Fibroblast of lung (primary cell): ENCODE measurements at places on chromosomes 1 and 21. TPM values are rescaled to one million over a fixed set of nuclear protein-coding genes. Genes with fewer than 3 reads are reported as not detected.

DNA sequence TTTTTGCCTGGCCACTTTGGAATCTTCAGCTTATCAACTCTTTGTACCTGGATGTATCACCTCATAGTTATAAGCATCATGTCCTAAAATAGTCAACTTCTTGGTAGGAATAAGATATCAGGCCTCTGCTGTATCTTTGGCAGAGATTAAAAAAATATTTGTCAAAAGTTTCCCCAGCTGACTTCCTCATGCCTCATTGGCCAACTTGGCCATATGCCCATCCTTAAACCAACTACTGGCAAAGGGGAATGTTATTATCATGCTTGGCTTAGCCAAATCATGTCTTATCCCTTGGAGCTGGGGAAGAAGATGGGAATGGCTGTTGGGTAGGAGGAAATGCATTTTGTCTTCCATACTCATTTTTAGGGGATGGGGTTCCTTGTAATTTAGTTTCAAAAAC is 23.4 kb downstream of the NFASC start:
- no peak for DNase-seq

The FCRL5 gene
- total RNA-seq: not detected in 2 replicates

GRCh38 chr1:151504759-151505158 is 6.4 kb upstream of the CGN start:
- no peak for DNase-seq

DNA sequence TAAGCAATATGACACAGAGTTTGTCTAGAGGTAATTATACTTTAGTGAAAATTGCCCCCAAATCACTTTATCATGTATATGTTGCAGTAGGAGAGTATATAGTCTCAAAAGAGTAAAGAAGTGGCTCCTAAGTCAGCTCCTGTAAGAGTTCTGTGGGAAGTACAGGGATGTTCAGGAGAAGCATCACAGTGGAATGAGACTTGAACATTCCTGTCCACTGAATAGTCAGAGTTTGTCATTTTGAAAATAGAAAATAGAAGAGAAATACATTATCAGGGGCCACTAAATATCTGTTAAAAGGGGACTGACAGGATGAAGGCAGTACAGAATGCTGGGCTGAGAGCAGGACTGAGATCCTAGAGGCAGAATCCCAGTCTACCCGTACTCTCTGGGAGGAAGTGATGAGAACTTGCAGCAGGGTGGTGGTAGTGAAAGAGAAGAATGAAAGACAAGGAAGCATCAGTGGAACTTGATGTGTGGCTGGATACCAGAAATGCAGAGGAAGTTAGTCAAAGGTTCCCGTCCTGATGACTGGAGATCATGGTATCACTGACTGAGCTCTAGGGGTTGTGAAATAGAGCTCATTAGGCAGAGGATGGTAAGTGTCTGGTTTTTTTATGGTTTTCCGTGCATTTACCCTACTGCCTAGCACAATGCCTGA is 153.4 kb downstream of the FMN2 start:
- peak; percentile 27 for DNase-seq

GRCh38 chr1:32239337-32239736 is 7.7 kb upstream of the FAM167B start:
- DNase-seq: no peak

DNA sequence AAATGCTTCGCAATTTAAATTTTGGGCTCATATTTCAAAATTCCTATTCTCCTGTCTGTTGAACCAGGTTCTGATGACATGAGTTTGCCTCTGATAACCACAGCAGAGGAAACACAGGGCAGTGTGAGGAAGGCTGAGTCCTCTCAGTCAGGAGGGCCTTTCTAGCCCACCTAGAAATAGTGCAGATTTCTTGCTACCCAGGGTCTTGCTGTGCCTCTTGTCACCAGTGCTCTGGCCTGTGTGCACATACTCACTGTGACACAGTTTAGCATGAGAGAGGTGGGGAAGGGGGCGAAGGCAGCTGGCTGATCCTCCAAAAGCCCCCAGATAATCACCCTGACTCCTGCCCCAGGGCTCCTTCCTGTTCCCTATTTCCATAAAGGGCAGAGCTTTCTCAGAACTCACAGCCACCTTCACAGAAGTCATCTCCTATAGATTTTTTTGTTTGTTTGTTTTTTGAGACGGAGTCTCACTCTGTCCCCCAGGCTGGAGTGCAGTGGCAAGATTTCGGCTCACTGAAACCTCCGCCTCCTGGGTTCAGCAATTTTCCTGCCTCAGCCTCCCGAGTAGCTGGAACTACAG is 23.7 kb downstream of the ERRFI1 start:
- peak; percentile 36 for DNase-seq

The VAMP4 gene
- 14.1 and 32.9 TPM in 2 replicates for total RNA-seq

DNA sequence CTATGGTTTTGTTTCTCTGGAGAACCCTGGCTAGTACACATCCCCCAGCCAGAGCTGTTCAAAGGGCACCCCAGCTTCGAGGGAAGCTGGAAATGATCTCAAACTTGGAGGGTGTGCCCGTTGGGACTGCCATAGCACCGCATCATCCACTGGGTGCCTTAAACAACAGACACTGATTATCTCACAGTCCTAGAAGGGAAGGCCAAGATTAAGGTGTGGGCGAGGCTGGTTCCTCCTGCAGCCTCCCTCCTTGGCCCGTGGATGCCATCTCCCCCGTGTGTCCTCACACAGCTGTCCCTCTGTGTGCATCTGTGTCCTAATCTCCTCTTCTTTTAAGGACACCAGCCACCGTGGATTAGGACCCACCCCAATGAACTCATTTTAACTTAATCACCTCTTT is 4.2 kb upstream of the IBA57 start:
- no peak for DNase-seq

DNA sequence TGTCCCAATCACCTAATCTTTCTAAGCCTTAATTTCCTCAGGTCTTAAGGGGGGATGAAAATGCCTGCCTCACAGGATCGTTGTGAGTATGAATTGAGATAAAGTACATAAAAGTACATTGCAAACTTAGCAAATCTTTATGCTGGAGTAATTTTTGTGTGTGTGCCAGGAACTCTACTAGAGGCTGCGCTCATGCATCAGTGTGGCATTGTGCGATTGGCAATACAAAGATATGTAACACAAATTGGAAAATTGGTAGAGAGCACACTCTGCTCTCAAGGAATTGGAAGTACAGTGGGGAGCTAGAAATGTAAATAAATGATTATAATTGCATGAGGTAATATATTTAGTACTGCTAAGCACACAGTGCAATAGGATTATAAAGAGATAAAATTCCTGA is 398.3 kb downstream of the DUSP10 start:
- no peak for DNase-seq

GRCh38 chr1:8133657-8134430 is 107.7 kb upstream of the ERRFI1 start:
- DNase-seq: peak; percentile 98

The VHLL gene
- not detected in 2 replicates for total RNA-seq

The IVL gene
- total RNA-seq: not detected in 2 replicates

GRCh38 chr1:78322928-78323680 is 167.7 kb upstream of the PTGFR start:
- peak; percentile 12 for DNase-seq

The CYP4Z1 gene
- not detected in 2 replicates for total RNA-seq

GRCh38 chr1:241899210-241899609 is 51.2 kb downstream of the EXO1 start:
- no peak for DNase-seq

DNA sequence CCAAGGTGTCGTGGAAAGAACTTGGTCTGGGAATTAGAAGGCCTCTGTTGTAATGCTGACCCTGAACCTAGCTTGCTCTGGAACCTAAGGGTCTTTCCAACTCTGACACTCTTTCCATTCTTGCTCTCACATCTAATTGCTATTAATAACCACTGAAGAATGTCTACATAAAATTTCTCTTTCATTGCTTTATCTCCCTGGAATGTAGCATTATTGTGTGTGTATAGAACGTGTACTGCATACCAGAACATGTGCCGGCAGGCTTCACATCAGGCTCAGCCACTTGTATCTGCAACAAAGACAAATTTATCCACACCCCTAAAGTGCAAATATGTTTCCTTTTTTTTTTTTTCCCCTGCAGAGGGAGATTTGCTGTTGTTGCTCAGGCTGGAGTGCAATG is 13.9 kb upstream of the LAX1 start:
- DNase-seq: peak; percentile 81

GRCh38 chr21:44549525-44550211 is 1.6 kb downstream of the KRTAP10-2 start:
- no peak for DNase-seq

DNA sequence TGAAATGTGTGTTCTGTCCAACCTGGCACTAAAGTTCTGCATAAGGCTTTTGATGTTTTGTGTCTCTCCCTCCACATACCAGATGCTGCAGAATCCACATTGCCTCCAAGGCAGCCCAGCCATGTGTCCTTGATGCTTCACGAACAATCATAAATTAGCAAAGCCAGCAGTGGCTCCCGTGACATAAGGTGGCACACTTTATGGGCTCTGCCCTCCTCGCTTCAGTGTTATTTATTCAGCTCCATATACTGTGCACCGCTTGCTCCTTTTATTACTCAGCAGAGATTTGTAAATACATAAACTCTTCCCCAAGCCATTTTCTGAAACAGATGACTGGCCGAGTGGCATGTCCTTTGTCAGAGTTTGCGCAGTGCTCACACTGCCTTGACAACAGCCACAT is 112.8 kb upstream of the SLC35F3 start:
- DNase-seq: no peak

- DNase-seq: peak; percentile 62
These were observed 4.9 kb upstream of the B4GALT3 start for GRCh38 chr1:161182214-161182613.

- DNase-seq: no peak
These were observed 83.0 kb downstream of the RYR2 start for GRCh38 chr1:237124856-237125462.
